ENCODE measurements at places on chromosomes 2 and 18.

DNA sequence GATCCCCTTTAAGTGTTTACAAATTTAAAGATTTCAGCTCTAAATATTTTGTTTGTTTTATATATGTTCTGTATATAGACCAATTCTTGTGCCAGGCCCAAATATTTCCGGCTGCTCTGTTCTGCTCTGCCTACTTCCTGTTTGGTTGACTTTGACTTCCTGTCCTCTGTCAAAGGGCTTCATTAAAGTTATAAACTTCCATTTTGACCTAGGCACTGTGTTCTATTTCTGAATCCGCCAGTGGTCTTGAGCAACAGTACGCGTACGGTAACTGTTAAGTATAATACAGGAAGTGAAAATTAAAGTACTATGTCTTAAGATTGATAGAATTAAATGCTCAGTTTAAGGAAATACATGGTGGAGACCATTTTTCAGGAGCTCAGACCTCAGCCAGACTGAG lies 13.5 kb upstream of the REL start:
- no peak for DNase-seq

DNA sequence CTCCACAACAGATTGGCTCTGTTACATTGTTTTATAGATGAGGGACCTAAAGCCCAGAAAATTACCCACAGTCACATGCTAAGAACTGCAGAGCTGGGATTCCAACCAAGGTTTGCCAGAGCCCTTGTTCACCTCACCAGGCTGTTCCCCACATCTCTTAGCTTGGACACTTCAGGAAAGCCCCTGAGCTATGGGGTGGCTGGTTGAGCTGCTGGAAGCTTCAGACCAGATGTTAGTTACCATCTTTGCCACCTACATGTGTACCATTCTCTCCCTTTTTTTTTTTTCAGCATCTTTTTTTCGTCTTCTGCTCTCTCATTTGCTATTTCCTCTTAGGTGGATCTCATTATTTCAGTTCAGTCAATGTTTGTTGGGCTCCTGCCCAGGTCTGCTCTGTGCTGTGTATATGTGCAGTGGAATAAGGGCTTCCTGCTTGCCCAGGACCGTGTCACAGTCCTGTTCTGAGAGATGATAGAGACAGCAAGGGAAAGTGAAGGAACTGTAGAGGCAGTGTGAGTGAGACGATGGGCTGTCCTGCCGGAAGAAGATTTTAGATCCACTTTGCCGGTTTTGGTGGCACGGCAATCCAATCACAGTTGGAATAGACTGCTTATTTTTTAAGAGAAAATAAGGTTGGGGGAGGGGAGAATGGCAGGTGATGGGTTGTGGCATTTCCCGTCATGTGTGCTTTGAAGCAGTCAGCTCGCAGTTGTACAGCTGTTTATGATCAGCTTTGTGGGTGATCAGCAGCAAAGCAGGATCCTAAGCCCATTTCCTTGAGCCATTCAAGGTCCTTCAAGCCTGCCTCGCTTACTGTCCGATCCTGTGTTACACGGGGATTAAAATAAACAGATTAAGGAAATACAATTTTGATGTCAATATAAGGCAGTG lies 152.6 kb downstream of the RTN4 start:
- no peak for DNase-seq

DNA sequence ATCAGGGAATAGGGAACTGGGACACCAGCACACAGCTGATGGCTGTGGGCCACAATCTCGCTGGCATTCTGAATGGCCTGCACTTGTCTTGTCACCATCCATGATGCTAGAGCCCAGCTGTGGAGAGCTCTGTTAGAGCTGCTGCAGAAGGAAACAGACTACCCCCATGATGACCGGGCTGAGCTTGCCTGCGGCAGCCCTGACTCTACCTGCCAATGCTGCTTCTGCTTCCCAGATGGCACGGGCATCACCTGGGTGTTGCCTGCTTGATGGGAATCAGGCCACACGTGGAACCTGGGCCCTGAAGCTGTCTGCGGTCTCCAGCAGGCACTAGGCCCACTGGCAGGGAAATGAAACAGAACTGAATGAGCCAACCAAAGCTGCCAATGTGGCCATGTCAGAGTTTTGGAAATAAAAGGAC lies 11.2 kb upstream of the DAW1 start:
- no peak for DNase-seq

DNA sequence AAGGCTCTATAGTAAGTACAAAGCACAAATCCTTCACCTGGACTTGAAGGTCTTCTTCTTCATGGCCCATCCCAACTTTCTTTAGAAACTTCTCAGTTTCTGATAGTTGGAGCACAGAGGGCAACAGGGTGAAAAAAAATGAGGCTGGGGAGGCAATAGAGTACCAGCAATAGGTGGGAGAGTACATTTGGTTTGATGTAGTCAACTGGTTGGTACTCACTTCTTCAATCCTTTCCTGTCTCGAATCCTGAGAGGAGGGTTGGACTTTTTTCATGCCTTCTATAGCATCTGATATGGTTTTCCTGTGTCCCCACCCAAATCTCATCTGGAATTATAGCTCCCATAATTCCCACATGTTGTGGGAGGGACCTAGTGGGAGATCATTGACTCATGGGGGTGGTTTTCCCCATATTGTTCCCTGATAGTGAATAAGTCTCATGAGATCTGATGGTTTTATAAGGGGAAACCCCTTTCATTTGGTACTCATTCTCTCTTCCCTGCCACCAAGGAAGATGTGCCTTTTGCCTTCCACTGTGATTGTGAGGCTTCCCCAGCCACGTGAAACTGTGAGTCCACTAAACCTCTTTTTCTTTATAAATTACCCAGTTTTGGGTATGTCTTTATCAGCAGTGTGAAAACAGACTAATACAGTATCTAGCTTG lies 75.9 kb upstream of the LCLAT1 start:
- no peak for DNase-seq

GRCh38 chr2:205836477-205837221 lies 154.3 kb downstream of the NRP2 start:
- DNase-seq = no peak

DNA sequence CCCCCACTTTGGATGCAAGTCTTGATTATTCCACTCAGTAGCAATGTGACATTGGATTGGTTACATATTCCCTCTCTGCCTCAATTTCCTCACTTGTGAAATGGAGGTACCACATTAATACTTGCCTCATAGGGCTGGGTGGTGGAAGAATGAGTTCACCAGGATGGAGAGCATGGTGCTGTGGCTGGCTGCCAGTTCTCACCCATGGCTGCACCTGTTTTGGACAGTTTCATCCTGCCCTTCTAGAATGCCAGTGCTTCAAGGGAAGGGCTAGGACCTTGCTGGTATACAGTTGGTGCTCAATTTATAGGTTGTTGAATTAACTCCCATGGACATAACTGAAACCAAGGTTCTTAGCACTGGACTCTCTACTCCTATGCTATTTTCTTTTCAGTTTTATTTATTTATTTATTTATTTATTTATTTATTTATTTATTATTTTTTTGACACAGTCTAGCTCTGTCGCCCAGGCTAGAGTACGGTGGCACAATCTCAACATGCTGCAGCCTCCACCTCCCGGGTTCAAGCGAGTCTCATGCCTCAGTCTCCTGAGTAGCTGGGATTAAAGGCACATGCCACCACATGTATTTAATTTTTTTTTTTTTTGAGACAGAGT lies 5.3 kb upstream of the SH3RF3 start:
- no peak for DNase-seq

DNA sequence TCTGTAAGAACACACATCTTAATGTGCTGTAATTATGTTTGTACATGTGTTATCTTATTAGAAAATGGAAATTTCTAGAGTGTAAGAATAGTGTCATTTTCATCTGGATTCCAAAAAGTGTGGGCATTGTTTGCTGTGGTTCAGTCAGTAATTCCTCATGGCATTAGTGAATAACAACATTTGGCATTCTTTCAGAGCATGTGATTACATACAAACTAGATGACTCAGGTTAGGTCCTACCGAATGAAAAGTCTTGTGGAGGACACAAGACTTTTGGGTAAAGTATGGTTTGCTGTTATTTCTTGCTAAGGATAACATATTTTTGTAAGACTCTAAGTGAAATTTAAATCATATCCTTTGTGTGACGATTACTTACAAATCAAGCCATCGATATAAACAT lies 593.1 kb upstream of the NRXN1 start:
- no peak for DNase-seq

GRCh38 chr18:32328974-32329373 lies 139.1 kb downstream of the MEP1B start:
- DNase-seq = no peak

- no peak for DNase-seq
These were observed 263.8 kb downstream of the RBM43 start for GRCh38 chr2:150997702-150998440.

GRCh38 chr18:45408218-45408617 lies 207.1 kb upstream of the SLC14A2 start:
- no peak for DNase-seq

DNA sequence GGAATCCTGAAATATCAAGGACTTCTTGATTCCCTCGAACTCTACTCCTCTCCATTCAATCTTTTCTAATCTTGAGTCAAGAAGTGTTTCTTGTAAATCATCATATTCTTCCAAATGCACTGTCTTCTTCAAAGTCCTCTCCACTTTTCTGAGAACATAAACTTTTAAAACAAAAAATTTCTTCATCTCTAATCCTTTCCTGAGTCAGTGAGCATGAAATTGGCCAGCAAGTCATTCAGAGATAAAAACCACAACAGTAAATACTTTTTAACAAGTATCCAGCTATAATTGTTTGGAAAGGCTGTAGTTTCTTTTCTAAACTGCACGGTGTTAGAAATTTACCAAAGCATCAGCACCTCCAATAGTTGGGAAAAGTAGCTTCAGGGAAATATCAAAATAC lies 312.6 kb upstream of the GALNT5 start:
- no peak for DNase-seq

DNA sequence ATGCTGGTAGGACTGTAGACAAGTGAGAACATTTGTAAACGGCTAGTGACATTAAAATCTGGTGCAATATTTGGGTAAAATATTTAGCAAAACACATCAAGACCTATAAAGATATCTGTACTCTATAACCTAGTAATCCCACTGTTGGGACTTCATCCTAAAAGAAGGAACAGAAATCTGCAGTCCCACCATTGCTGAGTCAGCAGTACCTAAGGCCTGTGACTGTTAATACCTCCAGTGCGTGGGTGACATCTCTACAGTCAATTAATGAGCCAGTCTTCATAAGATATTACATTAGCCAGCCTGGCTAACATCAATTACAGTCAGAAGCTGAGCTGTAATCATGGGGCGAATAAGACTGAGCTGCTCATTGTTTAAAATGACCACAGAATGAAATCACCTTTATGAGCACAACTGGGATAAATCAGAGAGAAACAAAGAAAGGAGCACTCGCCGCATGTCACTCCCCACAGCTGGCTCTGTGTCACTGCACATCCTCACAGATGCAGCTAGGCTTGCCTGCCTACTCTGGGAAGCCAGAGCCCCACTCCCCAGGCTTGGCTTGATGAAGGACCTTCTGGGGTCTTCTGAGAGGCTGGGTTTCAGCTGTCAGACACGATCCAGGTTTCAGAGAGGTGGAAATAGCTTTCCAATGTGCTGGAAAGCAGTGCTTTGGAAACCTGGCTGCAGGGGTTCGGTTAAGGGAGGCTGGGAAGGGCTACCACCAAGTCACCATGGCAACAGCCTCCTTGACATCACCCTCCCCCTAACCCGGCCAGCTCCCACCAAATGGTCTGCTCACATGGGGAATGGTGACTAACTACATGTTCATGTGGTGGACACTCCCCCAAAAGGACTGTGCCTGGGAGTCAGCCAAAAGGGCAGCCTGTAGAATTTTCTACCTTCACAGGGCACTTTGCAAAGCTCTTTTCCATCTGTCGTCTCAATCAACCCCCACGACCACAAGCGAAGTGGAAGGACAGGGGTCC lies 145.0 kb downstream of the ZBTB7C start:
- no peak for DNase-seq

- no peak for DNase-seq
These were observed 934.8 kb downstream of the NRXN1 start for GRCh38 chr2:50097148-50097547.

GRCh38 chr2:163011000-163011399 lies 172.4 kb upstream of the KCNH7 start:
- no peak for DNase-seq

- DNase-seq = no peak
These were observed 10.4 kb upstream of the UBE2F start for GRCh38 chr2:237956402-237956736.

DNA sequence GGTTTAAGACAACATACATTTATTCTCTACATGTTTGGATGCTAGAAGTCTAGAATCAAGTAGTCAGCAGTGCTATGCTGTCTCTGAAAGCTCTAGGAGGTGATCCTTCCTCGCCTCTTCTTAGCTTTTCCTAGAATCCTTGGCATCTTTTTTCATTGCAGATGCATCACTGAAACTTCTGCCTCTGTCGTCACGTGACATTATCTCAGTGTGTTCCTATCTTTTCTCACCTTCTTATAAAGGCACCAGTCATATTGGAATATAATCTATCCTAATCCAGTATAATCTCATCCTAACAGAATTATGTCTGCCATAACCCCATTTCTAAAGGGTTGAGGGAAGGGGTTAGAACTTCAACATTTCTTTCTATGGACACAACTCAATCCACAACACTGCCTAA lies 851.2 kb upstream of the CRIM1 start:
- no peak for DNase-seq

- DNase-seq = no peak
These were observed 59.6 kb downstream of the HPCAL1 start for GRCh38 chr2:10362096-10362897.

GRCh38 chr2:132795220-132795619 lies 125.2 kb upstream of the LYPD1 start:
- DNase-seq = no peak

DNA sequence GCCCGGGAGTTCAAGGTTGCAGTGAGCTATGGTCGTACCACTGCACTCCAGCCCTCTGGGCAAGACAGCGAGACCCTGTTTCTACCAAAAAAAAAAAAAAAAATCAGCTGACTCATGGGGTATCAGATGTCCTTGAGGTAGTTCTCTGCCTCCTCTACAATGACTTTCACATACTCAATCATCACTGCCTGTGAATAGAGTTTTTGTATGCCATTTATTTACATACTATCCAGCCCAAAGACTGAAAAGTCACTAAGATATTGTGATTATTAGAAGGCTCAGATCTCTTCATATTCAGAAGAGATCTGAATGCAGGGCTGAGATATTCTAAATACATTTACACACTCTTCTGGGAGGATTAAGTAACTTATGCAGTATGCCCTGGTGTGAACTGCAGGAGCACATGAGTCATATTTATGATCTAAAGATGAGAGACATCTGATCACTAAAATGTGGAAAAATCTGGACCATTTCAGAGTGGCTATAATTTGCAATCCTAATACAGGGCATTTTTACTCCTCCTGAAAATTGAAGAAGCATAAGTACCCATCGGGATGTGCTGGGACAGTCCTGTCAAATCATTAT lies 38.9 kb downstream of the KLF7 start:
- no peak for DNase-seq

GRCh38 chr2:161599842-161600241 lies 24.4 kb upstream of the SLC4A10 start:
- DNase-seq = no peak

GRCh38 chr2:187017438-187017837 lies 168.5 kb upstream of the ZSWIM2 start:
- DNase-seq = no peak

DNA sequence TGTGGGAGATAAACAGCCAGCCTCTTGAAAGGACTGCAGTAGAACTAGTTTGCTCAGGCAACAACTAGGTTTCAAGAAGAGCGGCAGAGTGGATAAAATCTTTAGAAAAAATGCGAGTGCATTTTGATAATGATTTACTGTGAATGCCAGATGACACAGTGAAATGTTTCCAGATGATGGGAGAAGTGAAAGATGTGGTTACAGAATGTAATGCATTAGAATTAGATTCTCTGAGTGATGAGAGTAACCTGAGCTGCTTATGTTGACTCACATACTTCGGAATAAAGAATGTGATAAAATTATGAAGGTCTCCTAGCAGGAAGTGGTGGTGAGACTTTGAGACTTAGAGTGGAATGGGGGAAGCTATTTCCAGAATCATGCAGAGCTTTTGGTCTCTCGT lies 184.3 kb downstream of the GULP1 start:
- no peak for DNase-seq
